ENCODE measurements at places on chromosomes 5 and 9.

GRCh38 chr5:42242210-42242609, 181.0 kb upstream of the GHR start:
- DNase-seq, result no peak

DNA sequence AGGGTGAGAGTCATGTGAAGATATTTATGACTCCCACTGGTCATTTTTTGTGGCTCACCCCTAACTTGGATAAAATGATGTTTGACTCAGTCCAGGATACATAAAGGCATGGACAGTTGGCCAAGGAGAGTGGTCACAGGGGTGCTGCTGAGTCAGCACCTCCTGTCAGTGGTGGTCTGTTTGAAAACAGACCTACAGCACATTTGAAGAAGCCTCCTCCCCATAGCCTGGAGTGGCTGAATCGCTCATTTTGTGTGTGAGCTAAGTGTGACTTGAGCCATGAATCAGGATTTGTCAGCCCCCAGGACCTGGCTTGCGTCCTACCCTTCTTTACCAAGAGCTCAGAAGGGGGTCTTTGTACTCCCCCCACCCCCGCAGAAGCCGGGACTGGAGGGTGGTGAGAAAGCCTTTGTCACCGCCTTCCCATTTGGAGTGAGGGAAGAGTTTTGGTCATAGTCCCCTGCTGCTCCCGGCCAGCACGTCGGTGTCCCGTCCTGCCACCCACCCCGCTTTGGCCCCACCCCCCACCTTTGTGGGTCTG, 35.6 kb downstream of the TRIO start:
- DNase-seq, result no peak

DNA sequence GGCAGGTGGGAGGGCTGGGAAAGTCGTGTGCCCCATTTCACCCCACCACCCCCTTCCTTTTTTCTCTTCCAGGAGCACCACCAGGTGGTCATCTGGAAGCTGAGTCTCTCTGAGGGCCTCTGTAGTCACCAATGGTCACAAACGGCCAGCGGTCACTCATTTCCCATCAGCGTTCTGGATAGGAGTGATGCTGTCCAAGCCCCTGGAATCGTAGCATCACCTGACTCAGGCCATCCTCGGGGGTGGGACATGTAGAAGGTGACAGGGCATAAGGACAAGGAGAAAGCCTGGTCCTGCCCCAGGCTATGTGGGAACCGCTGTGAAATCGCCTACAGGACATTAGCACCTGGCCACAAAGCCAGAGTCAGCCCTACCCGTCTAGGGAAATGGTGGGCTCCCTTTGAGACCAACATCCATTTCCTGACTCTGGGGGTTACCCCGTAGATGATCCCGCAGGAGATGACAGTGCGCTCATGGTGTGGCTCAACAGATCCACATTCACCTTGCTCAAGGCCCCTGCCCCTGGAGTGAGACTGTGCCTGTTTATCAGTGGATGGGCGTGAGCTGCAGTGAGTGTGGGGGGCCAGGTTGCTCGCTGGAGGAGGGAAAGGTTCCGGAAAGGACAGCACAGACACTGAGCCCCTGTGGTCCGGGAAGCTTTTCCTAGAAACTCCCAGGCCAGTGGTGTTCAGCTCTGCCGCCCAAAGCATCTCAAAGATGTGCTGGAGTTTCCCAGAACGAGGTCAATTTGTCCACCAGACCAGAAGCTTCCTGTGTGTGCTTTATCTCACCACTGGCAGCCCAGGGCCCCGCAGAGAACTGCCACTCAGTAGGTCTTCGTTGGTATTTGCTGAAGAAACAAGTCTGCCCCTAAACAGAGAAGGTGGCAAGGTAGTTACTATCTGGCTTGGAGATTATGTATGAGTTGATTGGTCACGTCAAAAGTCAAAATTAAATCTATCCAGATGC, 61.1 kb upstream of the UNC5A start:
- DNase-seq, result no peak

DNA sequence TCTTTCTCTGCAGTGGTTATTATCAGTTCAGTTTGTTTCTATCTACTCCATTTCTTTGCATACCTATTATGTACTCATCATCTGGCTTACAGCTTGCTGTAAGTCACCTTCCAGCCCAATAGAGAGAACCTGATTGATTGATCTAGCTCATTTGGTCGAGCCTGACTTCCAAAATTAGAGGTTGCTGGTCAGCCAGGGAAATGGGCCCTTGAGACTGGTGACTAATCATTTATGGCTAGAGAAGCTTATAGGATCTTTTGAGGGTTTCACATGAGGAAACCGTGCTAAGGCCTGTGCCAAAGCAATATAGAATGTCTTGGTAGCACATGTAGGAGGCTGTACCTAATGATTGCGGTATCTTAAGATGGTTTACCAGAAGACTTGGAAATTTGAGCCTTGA, 5.8 kb downstream of the SREK1 start:
- no peak for DNase-seq

DNA sequence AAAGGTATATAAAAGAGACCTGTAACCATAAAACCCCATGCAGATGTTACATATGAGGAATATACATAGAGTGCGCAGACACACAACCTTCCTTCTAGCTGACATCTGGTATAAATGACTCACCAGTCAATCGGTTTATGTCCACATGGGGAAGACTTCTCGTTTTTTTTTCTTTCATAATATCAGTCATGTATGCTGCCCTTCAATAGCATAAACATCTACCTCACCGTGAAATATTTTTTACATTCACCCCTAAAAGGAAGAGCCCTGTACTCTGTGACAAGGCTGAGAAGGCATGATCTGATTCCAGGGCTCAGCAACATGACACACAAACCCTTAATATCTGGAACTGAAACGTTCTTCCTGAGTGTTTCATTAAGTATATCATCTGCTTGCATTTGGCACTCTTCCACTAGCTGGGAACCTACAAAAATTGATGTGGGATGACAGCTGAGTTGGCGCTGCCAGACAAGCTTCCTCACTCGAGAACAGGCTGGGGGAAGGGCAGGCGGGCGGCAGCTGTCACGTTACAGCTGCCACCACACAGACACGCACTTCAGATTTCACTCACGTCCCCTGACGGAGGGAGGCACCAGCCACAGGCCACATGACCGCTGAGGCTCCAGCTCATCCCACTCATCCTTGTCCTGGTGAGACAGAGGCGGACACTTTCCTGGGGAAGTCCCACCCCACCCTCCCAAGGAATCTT, 74.2 kb downstream of the SHB start:
- DNase-seq, result no peak

- DNase-seq, result no peak
Measured at GRCh38 chr9:26157411-26157810, 479.2 kb upstream of the TUSC1 start.

DNA sequence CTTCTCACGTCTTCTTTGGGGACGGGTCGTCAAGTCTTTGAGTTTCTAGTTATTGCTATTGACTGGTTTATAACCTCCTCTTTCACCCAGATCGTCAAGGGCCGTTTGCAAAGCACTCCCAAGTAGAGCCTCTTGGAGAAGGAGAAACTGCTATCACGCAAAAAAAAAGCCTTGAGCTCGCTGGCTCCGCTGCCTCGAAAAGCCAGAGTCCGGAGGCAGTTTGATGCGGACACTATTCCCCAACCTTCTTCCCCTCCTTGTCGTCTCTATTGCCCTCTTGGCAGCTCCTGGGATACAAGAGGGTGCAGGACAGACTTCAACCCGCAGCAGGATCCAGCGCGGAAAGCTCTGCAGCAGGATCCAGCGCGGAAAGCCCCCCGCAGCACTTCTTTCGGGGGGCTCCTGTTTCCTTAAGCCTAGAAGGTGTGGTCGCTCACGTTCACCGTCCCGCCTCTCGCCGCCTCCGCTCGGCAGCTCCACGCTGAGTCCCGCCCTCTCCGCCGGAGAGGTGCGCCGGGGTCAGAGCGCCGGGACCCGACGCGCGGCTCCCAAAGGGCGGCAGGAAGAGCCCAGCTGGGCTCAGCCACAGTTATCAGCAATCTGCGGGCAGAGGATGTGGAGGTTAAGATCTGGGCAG, at the start of gene PCDHAC1:
PCDHAC1 (plus strand) TSS at position 494 of the 637 bp plus-strand sequence. CDS start 594 bp downstream, outside the sequence.
- no peak for DNase-seq

DNA sequence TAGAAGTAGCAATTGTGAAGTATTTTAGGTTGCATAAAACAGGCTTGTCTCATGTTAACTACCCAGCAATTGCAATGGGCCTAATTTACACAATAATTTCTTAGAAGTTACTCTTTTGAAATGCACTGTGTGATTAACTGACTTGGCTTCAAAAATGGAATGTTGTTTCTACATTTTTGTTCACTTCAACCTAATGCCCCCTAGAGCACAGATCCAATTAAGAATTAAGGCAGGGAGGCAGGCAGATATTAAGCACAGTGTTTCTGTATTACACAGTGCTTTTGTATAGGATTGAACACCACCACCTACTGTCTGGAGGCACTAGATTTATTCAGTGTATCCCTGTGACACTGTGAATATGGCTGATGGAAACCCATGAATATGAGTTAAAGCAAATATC, 302.1 kb downstream of the FBXL17 start:
- no peak for DNase-seq

GRCh38 chr5:94374336-94374735, 244.1 kb downstream of the KIAA0825 start:
- no peak for DNase-seq

- no peak for DNase-seq
Measured at GRCh38 chr9:100038472-100038871, 60.3 kb downstream of the ERP44 start.

- DNase-seq, result no peak
Measured at GRCh38 chr5:142847898-142848790, 78.0 kb downstream of the ARHGAP26 start.

DNA sequence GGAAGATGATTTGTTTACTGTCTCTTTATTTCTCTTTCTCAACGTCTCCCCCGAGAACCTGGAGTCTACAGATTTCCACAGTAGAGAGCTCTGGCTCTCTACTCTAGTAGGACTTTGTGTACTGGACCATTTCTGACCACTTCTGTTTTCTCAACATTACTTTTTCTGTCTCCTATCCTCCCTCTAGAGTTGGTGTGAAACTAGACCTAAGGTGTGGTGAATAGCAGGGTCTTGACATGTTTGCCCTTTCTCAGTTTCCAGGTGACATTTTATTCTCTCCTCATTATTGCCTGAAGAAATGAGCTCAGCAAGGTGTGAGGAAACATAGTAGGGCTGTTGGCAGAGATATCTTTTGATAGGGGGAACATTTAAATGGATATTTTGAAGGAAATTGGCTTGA, 62.1 kb upstream of the IL6ST start:
- DNase-seq, result no peak

DNA sequence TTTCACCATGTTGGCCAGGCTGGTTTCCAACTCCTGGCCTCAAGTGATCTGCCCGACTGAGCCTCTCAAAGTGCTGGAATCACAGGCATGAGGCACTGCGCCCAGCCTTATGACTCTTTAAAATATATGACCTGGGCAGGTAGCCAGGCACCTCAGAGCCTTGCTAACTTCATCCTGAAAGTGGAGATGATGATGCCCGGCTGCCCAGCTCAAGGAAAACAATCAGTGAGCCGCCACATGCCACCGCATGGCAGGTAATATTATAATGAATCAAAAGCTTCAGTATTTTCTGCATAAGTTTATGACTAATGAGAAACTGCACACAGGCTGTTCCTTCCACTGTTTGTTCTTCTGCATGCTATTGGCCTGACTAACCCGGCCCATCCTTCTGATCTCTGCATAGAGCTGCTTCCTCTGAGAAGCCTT, 30.4 kb upstream of the DMRT1 start:
- DNase-seq, result no peak

GRCh38 chr9:129185991-129186390, 7.9 kb upstream of the IER5L start:
- DNase-seq, result no peak

DNA sequence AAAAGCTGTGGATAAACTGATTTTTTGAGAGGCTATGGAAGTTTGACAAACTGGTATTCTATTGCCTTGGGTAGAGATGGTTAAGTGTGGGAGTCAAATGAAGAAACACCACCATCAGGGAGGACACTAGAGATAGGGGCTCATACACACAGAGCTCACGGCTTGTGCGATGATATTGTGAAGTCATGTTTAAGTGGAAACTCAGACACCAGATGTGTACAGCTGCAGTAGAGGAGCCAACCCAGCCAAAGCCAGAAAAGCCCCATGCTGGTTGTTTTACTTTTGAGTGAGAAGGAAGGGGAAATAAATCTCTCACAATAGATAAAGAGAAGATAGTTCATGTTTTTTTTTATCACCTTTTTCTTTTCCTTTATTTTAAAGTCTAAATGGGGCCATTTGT, 377.7 kb downstream of the DMRT2 start:
- DNase-seq, result no peak

DNA sequence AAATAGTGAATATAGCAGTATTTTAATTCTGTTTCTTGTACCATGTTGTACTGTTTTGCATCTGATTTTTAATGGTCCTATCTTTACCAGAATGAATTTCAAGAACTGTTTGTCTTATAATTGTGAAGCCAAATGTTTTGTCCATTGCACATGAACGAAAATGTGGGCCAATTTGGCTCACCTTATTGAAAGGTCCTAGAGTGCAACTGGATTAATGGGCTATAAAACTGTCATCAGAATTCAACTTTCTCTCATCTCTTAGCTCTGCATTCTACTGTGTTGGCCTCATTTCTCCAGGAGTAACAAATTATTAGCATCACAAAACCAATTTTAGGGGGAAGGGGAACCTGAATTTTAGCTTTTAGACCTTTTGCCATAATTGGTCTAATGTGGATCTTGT, 179.4 kb upstream of the NUDT12 start:
- no peak for DNase-seq

- no peak for DNase-seq
Measured at GRCh38 chr5:111859533-111860270, 102.7 kb upstream of the NREP start.

- DNase-seq, result no peak
Measured at GRCh38 chr9:37327553-37327952, 94.9 kb upstream of the GRHPR start.

All from stimulated activated CD8-positive, alpha-beta memory T cell treated with anti-CD3 and anti-CD28 coated beads, Interleukin-2, amount 100 ng/mL, for 1 hour (primary cell).